Stimulated activated CD4-positive, alpha-beta T cell treated with anti-CD3 and anti-CD28 coated beads, Interleukin-12 subunit alpha, Interleukin-12 subunit beta, amount 100 ng/mL, for 24 hours (primary cell): ENCODE measurements at places on chromosomes 11 and 22.

DNA sequence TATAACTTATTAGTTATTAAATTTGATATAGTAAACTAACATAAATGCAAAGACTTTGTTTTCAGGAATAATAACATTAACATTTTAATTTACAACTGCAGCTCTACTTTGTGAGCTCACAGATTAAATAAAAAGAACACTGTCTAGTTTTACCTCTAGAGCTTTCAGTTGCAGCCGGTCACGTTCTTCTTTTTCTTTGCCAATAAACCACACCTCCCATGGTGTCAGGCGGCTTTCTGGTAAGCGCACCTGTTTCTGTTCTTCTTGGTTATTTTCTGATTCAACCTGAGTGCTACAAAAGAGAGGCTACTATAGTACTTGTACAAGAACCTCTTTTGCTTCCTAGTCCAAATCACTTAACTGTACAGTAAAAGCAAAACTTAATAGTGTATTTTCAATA, 5.8 kb downstream of the CCDC34 start:
- no peak for DNase-seq

- no peak for DNase-seq
Observed at GRCh38 chr11:94751786-94752185, 16.4 kb upstream of the AMOTL1 start.

DNA sequence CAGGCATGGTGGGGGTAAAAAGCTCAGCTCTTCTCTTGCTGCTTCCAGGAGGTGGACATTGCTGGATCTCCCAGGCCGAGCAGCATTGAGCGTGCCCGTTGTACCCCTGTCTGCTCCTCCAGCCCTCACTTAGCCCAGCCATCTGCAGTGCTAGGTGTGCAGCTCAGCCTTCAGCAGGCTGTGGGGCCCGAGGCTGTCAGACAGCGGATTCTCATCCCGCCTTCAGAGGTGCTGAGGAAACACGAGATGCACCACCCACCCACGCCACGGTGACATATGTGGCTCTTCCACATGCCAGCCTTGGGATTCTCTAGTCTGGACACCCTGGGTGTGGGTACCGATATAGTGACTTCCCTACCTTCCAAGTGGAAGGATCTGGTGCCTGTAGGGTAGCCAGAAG, 48.9 kb upstream of the NECTIN1 start:
- no peak for DNase-seq

GRCh38 chr11:102495161-102496042, 35.1 kb downstream of the MMP7 start:
- DNase-seq, result no peak

GRCh38 chr11:107860688-107861087, 2.1 kb upstream of the SLC35F2 start:
- DNase-seq, result no peak

- DNase-seq, result no peak
Observed at GRCh38 chr22:49289822-49290679, 537.6 kb downstream of the BRD1 start.

- DNase-seq, result no peak
Observed at GRCh38 chr11:64503186-64503753, 87.8 kb upstream of the SLC22A12 start.

GRCh38 chr11:71420455-71421241, 27.5 kb downstream of the DHCR7 start:
- DNase-seq, result no peak

DNA sequence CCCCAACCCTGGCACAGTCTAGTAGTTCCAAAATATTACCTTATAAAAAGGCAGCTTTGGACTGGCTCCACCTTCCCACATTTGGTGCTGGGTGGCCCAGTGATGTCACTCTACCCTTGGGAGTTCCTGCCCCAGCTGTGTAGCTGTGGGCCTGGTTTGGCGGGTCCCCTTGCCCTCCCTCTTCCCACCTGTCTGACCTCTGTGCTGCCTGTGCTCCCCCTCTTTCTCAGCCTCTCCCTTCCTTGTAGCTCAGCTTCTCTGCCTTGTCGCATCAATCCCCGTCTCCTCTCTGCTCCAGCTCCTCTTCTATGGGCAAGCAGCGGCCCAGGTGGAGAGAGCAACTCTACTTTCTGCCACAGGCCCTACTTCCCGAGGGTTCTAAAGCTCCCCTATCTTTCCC, 54.6 kb downstream of the CHRDL2 start:
- no peak for DNase-seq

DNA sequence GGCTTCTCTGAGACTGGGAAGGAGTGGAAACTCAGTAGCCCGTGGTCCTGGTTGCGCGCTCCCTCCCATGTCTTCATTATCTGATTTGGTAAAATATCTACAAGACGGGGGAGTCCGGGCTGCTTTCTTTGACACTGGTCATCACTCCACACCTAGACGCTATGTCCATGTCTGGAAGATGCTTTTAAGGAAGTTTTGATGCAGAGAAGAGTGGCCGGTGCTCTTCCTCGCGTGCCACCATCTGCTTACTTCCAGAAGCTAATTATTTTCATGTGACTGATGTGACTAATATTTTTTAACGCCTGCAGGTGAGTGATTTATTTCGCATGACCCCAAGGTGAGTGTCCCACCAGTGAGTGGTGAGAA, 339 bp upstream of the TRIM21 start:
- DNase-seq, result no peak

DNA sequence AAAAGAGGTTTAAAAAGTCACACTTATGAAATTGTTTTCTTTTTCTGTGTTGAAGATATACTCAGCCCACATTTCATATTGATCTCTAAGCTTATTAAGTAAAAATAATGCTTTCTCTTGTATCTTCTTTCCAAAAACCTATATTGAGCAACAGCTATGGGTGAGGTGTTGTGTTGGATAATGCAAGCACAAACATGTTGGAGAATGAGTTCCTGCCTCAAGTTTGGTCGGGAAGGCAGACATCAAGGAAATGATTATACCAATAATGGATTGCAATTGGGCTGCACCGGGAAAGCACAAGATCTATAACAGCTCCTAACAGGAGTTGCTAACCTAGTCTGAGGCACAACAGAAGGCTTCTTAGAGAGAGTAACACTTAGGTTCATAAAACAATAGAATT, 308.9 kb upstream of the MPPED2 start:
- DNase-seq, result no peak
